ENCODE measurements at places on chromosomes 5 and 9.

- DNase-seq: peak; percentile 19
These were observed 21.7 kb upstream of the LCP2 start for GRCh38 chr5:170319301-170319700.

- DNase-seq: no peak
These were observed 197.9 kb downstream of the EPB41L4A start for GRCh38 chr5:112221128-112221527.

DNA sequence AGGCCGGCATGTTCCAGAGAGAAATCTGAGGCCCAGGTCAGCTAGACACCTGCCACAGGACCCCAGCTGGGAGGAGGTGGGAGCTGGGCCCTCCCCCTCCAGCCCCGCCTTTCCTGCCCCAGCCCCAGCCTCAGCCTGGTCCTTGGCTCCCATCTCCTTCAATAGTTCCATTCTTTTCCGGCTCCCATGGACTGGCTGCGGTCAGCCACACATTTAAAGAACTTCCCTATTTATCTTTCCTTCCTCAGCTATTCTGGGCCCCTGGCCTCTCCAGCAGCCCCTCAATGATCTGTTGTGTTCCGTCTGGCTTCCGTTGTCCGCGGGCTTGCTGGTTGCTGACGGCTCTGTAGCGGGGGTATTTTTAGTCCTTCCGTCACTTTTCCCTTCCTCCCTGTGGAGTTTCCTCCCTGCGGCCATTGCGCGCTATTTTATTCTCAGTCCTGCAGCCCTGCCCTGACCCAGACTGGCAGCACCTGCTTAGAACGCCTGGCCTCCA, 73.8 kb downstream of the AMBP start:
- no peak for DNase-seq

DNA sequence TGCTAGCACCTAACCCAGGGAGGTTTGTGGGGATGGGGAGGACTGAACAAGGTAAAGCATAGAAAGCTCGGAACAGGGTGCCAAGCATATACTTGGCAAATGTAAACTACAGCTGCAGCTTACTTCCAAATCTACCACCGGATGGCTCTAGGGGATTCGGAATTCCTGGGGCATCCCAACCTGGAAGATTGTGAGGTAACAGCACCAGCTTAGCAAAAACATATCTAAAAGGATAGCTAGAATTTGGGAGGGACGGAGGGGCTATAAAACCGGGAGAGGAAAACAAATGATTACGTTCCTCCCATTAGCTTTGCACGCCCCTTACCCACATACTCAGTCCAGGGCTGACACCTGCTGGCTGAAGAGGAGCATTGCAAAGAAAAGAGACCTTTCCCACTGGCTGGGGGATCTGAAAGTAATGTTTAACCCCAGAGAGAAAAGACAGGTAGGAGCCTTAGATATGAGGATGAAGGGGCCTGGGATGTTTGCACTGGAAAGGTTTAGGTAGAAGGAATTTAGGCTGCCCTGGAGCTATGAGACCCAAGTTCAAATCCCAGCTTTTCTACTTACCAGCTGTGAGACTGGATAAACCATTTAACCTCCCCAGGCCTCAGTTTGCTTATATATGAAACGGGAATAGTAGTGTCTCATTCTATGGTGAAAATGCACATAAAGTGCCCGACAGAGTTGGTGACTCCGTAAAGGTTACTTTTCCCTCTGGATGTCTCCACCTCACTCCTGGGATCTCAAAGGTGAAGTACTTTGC, 73.6 kb downstream of the FAM114A2 start:
- DNase-seq: no peak

DNA sequence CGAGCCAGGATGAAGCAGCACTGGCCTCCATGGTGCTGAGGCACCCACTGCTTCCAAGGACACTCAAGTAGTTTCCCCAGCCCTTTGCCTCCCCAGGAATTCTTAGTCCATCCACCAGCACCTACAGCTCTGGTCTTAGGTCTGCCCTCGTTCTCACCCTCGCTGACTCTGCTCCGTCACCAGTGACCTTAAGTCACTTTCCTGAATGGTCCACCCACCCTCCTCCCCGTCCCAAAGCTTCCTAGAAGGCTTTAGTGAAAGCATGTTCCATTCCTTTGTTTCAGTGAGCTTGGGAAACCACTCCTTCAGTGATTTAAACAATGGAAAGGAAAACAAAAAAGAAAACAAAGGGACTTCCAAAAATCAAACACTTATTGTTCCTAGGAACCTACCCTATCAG, 54.6 kb upstream of the MAP3K1 start:
- no peak for DNase-seq

GRCh38 chr9:115423646-115424045, 305.7 kb upstream of the TNC start:
- no peak for DNase-seq

DNA sequence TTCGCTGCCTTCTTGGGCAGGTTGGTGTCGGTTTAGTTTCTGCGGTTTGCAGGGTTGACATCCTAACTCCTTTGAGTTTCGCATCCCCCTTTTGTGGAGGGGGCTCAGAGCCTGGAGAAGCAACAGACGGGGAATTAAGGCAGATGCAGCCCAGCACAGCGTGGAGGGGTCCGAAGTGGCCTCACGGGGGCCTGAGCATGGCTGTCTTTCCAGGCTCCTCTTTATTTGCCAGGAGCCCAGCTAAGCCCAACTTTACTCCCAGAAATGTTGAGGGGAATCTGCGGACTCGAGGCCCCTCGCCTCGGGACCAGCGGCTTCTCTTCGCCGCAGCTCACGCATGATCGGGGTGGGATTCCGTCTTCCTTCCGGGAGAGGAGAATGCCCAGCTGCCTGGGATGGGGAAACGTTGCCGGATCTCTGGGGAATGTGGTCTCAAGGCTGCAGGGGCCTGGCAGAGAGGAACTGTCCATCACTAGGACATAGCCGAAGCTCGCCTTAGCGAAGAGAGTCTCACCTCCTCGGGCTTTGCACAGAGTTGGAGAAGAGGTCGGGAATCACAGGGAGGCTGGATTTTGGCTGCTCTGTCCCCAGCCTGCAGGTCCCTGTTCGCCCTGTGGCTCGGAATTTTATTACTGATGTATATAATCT, 1.3 kb downstream of the RAI14 start:
- DNase-seq: no peak

- no peak for DNase-seq
These were observed 65.4 kb downstream of the PSMB7 start for GRCh38 chr9:124349675-124350493.

- no peak for DNase-seq
These were observed 496.7 kb downstream of the ENC1 start for GRCh38 chr5:74143721-74144330.

GRCh38 chr9:20707708-20708107, 23.6 kb downstream of the FOCAD start:
- no peak for DNase-seq

DNA sequence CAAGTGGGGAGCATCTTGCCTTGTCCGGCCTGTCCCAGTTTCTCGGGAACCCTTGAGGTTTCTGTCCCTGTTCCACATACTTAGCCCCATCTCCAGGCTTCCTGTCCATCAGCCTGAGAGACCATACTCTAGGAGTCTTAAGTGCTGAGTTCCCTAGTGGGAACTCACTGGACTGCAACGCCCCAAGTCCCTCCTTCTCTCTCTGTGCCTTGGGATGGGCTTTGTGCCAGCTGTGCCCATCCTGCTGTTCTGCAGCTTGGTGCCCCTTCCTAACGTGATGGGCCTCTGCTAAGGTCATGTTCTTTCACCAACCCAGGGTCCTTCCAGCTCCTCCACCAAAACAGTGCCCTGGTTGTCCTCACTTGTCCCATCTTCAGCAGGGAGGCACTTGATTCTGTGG, 222.3 kb upstream of the ANKRD55 start:
- no peak for DNase-seq

DNA sequence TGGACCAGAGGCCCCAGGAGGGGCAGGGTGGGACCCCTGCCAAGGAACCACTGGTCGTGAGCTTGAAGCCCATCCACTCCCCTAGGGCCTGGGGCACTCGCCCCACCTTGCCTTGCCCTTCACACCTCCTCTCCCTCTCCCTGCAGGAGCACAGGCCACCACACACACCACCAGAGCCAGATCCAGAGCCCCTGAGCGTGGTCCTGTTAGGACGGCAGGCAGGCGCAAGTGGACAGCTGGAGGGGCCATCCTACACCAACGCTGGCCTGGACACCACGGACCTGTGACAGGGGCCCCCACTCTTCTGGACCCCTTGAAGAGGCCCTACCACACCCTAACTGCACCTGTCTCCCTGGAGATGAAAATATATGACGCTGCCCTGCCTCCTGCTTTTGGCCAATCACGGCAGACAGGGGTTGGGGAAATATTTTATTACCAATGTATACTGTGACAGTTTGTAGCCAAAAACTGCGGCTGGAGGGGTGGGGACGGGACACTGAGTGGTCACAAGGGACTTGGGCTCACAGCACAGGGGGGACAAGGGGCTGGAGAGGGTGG, 14.5 kb downstream of the GPRIN1 start:
- DNase-seq: no peak

- DNase-seq: no peak
These were observed 507.8 kb upstream of the NMUR2 start for GRCh38 chr5:152912924-152913323.

DNA sequence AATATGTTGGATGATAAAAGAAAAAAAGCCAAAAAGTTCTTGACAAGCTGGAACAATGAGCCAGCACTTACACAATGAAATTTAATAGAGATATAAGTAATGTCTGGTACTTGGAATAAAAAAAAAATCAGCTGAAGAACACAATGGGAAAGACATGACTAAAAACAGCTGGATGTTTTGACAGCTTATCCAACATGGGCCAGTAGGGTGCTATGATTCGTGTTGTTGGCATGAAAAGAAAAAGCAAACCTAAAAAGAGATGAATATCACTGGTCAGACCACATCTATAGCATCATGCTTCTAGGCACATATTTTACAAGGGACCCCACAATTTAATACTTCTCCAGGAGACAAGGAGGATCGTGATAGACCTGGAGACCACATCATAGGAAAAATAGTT, 175.3 kb downstream of the ARL15 start:
- DNase-seq: no peak

DNA sequence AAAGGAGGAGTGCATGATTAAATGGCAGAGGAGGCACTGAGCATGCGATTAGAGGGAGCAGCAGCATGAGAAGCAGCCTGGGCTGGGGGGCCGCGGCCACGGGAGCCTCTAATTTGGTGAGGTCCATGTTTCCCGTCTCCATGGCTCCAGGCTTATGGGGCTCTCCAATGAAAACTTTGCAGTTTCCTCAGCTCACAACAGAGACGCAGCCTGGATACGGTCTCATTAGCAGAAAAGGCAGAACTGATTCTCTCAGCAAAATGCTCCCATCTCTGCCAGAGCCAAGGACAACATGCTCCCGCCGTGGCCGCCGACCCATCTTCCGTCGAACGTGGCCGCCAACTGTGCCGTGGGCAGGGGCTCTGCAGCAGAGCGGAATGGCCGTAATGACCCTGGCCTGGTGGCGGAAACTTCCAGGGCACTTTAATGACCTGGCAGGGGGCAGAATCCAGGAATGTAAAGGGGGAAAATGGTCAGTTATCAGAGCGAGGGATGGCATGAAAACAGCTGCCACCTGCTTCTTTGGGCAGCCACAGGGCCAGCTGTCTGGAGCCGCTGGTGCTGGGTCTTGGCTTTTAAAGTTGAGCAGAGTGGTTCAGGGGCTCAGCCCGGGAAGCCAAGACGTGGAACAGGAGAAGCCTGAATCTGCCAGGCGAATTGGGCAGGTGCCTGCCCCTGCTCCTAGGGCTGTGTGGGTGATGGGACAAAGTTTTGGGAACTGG, 76.5 kb downstream of the COL5A1 start:
- DNase-seq: no peak

- DNase-seq: no peak
These were observed 35.0 kb upstream of the DMRT1 start for GRCh38 chr9:806285-807156.

GRCh38 chr9:70553707-70554673, 139.5 kb upstream of the KLF9 start:
- DNase-seq: no peak

GRCh38 chr5:135222171-135222681, 176.8 kb downstream of the MACROH2A1 start:
- DNase-seq: no peak

DNA sequence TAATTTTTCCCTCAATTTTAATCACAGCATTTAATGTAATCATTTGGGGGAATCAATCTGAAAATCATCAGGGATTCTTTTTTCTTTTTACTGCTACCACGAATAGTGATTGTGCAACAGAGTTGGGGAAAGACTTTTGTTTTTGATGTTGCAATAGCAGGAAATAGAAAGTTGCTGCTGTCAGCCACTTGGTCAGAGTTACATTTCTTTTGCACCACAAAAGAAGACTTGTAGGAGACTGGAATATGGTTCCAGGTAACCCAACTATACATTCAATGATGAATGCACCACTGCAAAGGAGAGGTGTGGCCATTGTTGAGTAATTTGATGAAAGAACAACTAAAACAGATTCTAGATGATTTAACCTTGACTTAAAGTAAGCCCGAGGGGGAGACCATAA, 46.3 kb upstream of the PALM2AKAP2 start:
- no peak for DNase-seq

- DNase-seq: no peak
These were observed 75.5 kb upstream of the UNC5A start for GRCh38 chr5:176734756-176735342.

- no peak for DNase-seq
These were observed 42.8 kb upstream of the RLN1 start for GRCh38 chr9:5382479-5382878.

DNA sequence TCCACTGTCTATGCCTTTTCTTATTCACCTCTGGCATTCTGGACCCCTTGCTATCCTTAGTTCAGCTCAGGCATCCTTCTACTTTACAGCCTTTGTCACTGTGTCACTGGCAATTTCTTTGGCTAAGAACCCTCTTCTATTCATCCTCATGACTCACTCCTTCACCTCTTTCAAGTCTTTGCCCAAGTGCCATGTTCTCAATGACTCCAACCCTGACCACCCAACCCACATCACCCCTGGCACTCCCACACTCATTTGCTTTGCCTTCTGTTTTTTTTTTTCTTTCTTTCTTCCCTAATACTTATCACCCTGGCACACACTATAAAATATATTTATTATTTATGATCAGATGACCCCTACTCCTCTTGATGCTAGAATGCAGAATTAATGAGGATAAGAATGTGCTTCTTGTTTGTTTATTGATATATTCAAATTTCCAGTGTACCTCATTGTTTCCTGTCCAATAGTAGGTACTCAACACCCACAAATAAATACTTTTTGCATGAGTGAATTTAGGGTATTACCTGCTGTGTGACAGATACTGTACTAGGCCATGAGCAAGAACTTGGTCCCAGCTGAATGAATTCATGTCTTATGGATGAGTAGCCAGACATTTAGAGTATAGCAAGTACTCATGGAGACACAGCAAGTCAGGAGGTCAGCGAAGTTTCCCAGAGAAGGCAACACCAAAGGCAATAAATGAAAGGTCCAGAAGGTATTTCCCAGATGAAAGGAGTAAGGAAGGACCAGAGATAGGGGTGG, 236.1 kb downstream of the PAPPA start:
- no peak for DNase-seq

- DNase-seq: no peak
These were observed 1.1 kb upstream of the DAP start for GRCh38 chr5:10761933-10762775.

All from CD4-positive, alpha-beta T cell treated with Interleukin-6 at 100 ng/mL for 8 hours (primary cell).